ENCODE measurements at places on chromosomes 7 and 10. TPM values are rescaled to one million over a fixed set of nuclear protein-coding genes. Genes with fewer than 3 reads are reported as not detected.

GRCh38 chr10:77467422-77467963, 170.1 kb downstream of the KCNMA1 start:
- DNase-seq: no peak

- DNase-seq: no peak
Measured at GRCh38 chr7:17844022-17844421, 96.3 kb downstream of the SNX13 start.

- no peak for DNase-seq
Measured at GRCh38 chr10:17077346-17077781, 52.2 kb downstream of the CUBN start.

IFIT2 gene
- total RNA-seq: 17.6 TPM

ICA1 gene
- 12.8 TPM for total RNA-seq

INHBA gene
- 0.12 TPM for total RNA-seq
